Glomerular endothelial cell (primary cell): ENCODE measurements at places on chromosomes 12 and 14. TPM values are rescaled to one million over a fixed set of nuclear protein-coding genes. Genes with fewer than 3 reads are reported as not detected.

NOVA1 gene
- 0.87 and 4.5 TPM in 2 replicates for total RNA-seq

NXPH4 gene
- 0.05 and 2.5 TPM in 2 replicates for total RNA-seq

TMEM119 gene
- total RNA-seq = not detected in 2 replicates

RPL41 gene
- 1,895 and 2,713 TPM in 2 replicates for total RNA-seq

AICDA gene
- total RNA-seq = not detected in 2 replicates

ZNF385A gene
- 5.6 and 6.0 TPM in 2 replicates for total RNA-seq

FOS gene
- total RNA-seq = 5.9 and 79.9 TPM in 2 replicates

AMN gene
- 0.05 and 0.23 TPM in 2 replicates for total RNA-seq

AHNAK2 gene
- total RNA-seq = 47.2 and 79.6 TPM in 2 replicates

ANKRD33 gene
- 1.2 and 3.2 TPM in 2 replicates for total RNA-seq

CNTN1 gene
- total RNA-seq = under 0.01 and 2.3 TPM in 2 replicates

- DNase-seq = no peak
Measured at GRCh38 chr12:131857908-131858850, 30.0 kb downstream of the MMP17 start.

DNA sequence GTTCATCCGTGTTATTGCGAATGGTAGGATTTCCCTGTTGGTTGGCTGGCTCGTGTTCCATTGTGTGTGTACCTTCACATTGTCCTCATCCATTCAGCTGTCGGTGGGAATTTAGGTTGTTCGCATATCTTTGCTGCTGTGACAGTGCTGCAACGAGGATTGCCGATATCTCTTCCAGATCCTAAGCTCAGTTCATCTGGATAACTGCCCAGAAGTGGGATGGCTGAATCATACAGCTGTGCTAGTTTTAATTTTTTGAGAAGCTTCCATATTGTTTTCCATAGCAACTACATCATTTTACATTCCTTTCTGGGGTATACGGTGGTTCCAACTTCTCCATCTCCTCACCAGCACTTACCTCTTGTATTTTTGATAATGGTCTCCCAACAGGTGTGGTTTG, 292.8 kb upstream of the SFSWAP start:
- no peak for DNase-seq

GRCh38 chr14:30337456-30337855, 221.5 kb upstream of the G2E3 start:
- no peak for DNase-seq

DNA sequence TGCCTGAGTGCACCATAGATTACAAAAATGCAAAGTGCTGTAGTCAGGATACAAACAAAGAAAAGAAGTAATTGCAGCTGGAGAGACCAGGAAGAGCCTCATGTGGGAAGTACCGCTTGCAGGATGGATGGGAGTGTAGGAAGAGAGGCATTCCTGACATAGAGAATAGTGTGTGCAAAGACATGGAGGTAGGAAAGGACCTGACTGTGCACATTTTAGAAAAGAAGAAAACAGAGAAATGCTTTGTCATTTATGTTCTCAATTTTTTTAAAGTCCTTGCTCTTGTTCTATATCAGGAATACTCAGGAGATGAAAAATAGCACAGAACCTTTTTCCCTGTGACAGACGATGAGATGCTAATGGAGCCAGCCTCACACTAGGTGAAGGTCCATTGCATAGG, 358.7 kb upstream of the TMPO start:
- no peak for DNase-seq

GRCh38 chr12:40152783-40153383, 47.0 kb upstream of the SLC2A13 start:
- peak; percentile 25 for DNase-seq

- no peak for DNase-seq
Measured at GRCh38 chr12:97169889-97170567, 263.0 kb downstream of the NEDD1 start.

GRCh38 chr12:186006-186625, 27.8 kb downstream of the SLC6A12 start:
- no peak for DNase-seq

DNA sequence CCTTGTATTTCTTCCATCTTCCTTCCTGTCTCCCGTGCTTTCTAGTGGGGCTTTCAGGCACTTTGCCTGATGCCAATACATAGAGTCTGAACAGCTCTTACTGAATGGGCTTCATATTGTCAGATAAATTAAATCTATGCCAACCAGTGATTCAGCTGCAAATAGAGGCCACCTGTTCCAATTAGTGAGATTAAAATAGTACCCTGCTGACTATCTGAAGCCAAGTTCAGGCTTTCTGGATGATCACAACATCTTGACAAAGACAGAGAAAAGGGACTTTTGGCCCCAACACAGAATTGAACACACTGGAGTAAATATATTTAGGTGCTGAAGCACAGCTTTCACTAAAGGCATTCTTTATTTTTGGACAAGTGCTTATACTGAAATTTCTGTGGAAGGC, 11.8 kb downstream of the TMCC3 start:
- no peak for DNase-seq

DNA sequence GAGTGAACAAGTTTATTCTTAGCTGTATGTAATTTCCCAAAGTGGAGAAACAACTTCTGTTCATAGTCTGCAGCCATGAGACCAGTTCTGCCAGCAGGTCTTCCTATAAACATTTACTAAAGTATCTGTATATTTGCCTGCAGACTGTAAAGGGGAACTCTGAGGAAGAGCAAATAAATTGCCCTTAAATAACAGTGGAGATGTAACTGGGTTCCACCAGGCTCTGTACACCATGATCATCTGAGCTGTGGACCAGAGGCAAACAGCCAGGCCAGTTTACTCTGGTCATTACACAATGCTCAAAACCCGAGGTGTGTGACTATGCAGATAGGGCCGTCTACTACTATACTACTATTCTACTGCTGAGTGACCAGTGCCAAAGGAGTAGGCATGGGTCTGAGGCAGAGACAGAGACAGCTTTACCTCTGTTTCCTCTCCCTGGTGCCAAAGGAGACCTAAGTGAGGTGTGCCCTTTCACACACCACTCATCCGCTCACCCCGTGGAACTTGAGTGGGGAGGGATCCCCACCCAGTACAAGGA, 21.1 kb upstream of the CERS5 start:
- DNase-seq = no peak

GRCh38 chr12:85036733-85037132, 582 bp downstream of the LRRIQ1 start:
- no peak for DNase-seq

GRCh38 chr14:58666737-58667136, 29.0 kb downstream of the DACT1 start:
- DNase-seq = no peak

DNA sequence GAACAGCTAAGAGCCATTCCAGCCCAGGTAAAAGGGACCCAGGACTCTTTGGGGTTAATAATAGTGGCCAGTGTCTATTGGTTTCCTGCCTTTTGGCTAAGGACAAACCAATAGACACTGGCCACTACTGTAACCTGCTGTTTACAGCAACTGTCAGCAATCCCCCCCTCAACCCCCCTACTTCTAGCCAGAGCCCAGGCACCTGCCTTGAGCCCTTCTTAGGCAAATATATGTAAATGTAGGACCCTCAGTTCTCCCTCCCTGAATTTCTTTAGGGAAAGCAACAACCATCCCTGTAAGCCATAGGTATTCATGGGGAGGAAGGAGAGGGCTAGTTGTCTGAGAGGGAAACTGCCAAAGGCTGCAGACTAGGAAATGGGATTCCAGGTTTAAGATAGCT, 22.3 kb downstream of the HOXC4 start:
- no peak for DNase-seq

- no peak for DNase-seq
Measured at GRCh38 chr12:125092872-125093680, 27.8 kb downstream of the AACS start.

GRCh38 chr14:79554816-79555215, 656.5 kb downstream of the DIO2 start:
- no peak for DNase-seq

DNA sequence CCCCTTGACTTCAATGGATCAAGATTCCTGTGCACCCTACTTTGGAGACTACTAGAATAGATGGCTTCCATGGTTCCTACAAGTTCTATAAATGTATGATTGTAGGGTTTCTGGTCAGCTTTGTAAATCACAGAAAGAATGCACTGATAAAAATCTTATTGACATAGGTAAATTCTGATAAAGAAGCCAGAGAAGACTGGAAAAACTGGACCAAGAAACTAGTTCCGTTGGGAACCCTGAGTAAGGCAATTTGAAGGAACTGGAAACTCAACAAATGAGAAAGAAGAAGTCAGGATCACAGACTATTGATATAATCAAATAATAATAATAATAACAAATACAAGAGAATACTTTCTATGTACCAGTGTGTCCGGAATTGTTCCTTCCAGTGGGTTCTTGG, 15.4 kb upstream of the MGST1 start:
- no peak for DNase-seq

GRCh38 chr12:27213830-27214787, 30.0 kb upstream of the STK38L start:
- DNase-seq = no peak

GRCh38 chr14:75221797-75222196, 45.4 kb upstream of the TMED10 start:
- DNase-seq = no peak

DNA sequence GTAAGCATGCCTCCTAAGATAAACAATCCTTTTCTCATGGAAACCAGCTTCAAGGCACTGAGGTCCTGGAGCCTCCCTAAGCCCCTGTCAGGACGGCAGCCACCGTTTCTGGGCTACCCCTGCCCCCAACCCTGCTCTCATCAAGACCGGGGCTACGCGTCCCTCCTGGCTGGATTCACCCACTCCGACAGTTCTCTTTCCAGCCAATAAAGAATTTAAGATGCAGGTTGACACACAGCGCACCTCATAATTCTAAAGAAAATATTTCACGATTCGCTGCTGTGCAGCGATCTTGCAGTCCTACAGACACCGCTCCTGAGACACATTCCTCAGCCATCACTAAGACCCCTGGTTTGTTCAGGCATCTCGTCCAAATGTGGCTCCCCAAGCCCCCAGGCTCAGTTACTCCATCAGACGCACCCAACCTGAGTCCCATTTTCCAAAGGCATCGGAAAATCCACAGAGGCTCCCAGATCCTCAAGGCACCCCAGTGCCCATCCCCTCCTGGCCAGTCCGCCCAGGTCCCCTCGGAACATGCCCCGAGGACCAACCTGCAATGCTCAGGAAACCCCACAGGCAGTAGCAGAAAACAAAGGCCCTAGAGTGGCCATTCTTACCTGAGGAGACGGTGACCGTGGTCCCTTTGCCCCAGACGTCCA, 336.3 kb downstream of the TMEM121 start:
- DNase-seq = no peak

DNA sequence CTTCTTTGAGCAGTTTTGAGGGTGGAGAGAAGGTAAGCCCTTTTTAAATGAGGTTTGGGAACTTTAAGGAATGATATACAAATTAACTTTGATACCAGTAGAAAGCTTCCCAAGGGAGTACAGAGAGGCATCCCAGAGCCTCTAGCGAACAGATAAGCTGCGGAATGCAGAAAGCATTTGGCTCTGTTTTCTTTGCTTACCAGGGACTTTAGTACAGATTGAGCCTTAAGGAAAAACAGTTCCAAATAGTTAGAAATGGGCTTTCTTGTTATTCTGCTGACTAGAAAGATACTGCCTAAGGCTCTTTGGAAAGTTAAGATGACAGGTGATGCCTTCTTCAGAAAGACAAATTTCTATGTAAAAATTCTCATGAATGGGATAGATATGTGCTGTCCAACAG, 261.7 kb upstream of the FOXN3 start:
- DNase-seq = no peak

DNA sequence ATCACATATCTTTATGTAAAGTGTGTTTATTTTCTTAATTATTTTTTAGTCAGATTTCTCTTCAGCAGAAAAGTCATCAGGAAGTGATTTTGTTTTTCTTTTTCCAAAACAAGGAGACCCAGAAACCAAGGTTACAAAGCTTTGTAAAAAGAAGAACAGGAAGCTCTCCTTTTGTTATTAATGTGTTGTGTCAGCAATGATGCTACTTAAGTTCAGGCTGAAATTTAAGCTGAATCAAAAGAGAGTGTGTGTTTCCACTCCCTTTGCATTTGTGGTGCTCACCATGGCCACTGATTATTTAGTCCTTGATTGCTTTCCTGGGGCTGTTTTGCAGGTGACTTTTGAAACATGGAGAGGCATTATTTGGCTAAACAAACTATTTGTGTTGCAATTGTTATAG, 155.3 kb upstream of the ATP2B1 start:
- DNase-seq = no peak

- DNase-seq = no peak
Measured at GRCh38 chr12:33253178-33253577, 186.4 kb downstream of the SYT10 start.

- DNase-seq = no peak
Measured at GRCh38 chr14:92328664-92329255, 5.8 kb downstream of the SLC24A4 start.

GRCh38 chr12:29702972-29703371, 80.8 kb downstream of the TMTC1 start:
- no peak for DNase-seq

- DNase-seq = no peak
Measured at GRCh38 chr14:42027271-42027670, 420.6 kb downstream of the LRFN5 start.

GRCh38 chr14:93089521-93090269, 26.0 kb downstream of the ITPK1 start:
- no peak for DNase-seq

DNA sequence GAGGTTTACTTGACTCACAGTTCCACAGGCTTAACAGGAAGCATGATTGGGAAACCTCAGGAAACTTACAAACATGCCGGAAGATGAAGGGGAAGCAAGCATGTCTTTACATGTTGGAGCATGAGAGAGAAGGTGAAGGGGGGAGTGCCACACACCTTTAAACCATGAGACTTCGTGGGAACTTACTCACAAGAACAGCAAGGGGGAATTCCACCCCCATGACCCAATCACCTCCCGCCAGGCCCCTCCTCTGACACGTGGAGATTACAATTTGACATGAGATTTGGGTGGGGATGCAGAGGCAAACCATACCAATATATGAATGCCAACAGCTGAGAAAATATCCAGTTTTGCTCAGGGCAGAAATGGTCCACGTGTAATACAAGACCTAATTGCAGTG, 518.6 kb downstream of the VRK1 start:
- no peak for DNase-seq

DNA sequence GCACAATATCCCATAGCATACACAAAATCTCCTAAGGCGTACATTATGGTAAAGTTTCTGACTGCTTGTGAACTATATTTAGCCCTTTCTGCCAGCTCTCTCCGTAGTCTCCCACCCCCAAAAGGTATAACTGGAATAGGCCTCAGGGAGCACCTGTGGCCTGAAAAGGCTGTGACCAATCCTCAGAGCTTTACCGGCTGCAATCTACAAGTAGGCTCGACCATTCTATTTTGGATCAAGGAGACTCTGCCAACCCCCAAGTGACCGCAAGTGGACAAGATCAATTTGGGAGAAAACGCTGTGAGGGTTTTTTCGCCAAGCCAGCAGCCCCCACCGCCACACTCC, 1.2 kb downstream of the PPTC7 start:
- DNase-seq = no peak

GRCh38 chr12:88650715-88651114, 70.4 kb upstream of the KITLG start:
- no peak for DNase-seq
